Small intestine (tissue), 16 donors: ENCODE measurements at places on chromosomes 16 and 17. TPM values are rescaled to one million over a fixed set of nuclear protein-coding genes. Genes with fewer than 3 reads are reported as not detected.

Gene SPIRE2
- 61.5 TPM for polyA plus RNA-seq

Gene NACA2
- not detected for polyA plus RNA-seq

Gene TAC4
- 0.24 TPM for polyA plus RNA-seq

Gene TCAP
- 27.6 TPM for polyA plus RNA-seq

Gene IL34
- 1.5 TPM for polyA plus RNA-seq

Gene DNAAF1
- polyA plus RNA-seq = not detected
